ENCODE measurements at places on chromosomes 5 and 9.

- no peak for DNase-seq
Observed at GRCh38 chr9:93949694-93950449, 5.3 kb downstream of the BARX1 start.

DNA sequence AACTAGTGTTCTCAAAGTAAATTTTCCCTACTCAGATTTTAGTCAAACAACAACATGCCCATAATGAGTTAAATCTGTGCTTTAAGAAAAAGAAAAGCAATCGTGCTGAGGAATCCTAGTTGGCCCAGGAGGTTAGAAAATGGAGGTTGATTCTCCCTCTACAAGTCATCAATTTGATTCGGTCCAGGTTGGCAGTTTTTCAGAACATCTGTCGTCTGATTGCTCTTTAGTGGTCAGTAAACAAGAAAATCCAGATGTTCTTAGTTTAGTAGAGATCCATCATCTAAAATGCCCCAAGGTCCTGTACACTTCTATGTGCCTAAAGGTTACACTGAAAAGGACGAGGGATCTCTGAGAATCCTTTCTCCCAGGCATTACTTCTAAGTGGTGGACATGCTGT, 659.2 kb downstream of the MTRR start:
- no peak for DNase-seq

DNA sequence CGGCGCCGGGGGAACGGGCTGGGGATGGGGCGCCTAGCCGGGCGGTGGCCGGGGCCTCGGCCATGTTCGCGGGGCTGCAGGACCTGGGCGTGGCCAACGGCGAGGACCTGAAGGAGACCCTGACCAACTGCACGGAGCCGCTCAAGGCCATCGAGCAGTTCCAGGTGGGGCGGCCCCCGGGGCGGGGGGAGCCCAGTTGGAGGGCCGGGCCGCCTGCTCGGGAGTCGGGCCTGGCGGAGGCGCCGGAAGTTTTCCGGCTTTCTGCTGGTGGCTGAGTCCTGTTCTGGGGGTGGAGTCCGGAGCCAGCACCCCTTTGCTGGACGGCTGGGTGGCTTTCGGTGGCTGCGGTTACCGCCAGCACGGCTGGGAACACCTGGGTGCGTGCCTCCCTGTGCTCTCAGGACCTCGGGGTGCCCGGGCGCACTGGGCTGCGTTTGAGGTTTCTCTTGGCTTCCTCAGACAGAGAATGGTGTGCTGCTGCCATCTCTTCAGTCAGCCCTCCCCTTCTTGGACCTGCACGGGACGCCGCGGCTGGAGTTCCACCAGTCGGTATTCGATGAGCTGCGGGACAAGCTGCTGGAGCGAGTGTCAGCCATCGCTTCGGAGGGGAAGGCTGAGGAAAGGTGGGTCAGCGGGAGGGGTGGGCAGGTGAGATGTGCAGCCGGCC, 454 bp downstream of the NELFB start:
- no peak for DNase-seq

DNA sequence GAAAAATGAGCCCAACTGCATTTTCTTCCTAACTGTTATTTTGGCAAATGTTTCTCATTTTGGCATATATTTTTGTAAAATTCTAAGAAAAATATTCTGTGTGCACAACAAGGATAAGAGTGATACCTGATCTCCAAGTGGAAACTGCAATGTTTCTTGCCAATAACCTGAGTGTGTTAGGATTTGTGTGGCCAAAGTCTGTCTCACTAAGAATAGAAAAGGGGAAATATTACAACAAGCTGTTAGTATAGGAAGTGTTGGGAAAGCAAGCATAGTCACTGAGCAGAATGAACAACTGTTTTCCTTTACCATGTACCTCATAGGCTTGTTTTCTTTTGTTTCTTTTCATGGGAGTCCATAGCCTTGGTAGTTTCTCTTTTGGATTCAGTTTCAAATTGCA, 624.2 kb downstream of the MTRR start:
- no peak for DNase-seq

GRCh38 chr9:119370816-119371215, 1.6 kb upstream of the BRINP1 start:
- DNase-seq, result no peak

- no peak for DNase-seq
Observed at GRCh38 chr5:151880324-151880723, 44.3 kb downstream of the GLRA1 start.

DNA sequence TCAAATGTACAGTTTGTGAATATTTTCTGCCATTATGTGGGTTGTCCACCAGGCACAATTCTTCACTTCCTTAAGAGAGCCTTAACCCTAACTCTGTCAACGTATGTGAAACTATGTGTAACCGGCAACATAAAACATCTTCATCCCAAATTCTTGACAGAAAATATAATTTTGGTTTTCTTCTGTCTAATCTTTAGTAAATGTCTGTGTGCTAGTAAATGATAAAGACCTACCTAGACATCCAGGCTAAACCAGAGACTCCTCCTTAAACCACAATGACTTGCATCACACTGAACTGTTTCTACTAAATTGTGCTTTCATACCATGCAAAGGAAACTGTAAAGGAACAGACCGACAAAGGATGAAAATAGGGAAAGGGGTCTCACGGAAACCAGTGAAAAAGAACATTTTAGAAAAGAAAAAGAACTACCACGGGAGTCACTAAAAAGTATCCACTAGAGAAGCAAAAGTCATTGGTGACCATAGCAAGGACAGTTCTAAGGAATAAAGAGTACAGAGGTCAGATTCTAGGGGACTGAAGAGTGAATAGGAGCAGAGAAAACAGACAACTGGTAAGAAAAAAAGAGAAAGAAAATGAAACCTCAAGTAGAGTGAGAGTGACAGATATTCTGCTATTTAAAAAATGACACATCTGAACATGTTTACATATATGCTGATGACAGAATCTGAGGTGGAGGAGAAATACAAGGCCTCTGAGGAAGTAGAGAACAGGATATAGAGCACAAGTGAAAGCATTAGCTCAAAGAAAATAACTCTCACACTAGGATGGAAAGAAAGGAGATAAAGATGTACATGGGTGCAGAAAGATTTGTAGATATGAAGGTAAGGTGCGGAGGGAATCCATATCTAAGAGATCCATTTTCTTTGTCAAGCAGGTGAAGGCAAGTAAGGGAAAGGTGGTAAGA, 49.4 kb downstream of the FNIP1 start:
- DNase-seq, result peak; percentile 11

DNA sequence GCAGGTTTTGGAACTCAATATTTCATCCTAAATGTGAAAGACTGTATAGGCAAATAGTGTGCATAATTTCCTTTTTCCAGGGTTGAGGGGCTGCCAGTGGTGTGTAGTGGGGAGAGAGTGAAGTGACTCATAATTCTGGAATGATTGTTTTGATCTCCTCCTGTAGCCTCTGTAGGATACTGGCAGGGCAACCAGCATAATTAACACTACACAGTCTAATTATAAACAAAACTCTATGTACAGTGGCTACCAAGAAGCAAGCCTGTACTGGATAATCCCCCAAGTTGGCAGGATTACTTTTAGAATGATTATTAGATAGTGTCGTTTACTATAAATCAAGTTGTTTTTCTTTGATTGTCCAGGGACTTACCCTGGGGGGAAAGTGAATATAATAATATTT, 32.2 kb downstream of the LNPEP start:
- no peak for DNase-seq

GRCh38 chr5:156037151-156037909, 289.6 kb upstream of the SGCD start:
- DNase-seq, result no peak

DNA sequence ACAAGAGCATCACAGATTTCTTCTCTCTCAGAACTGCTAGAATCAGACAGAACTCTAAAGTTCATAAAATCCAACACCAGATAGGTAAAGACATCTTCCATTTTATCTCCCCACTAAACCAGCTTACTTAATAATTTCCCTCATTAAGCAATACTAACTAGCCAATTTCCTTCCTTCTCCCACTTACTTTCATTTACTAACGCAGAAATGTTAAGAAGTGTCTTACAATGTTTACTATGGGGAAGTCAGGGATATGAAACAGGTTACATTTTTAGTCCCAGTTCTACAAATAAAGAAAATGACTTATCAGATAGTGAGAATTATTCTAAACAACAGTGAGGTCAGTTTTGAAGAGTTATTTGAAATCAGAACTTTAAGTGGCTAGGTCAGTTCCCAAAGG, 236.5 kb downstream of the FBXL17 start:
- no peak for DNase-seq

- peak; percentile 3 for DNase-seq
Observed at GRCh38 chr9:109817846-109818472, 38.0 kb downstream of the PALM2AKAP2 start.

- no peak for DNase-seq
Observed at GRCh38 chr9:97907632-97908031, 14.7 kb downstream of the TRMO start.

DNA sequence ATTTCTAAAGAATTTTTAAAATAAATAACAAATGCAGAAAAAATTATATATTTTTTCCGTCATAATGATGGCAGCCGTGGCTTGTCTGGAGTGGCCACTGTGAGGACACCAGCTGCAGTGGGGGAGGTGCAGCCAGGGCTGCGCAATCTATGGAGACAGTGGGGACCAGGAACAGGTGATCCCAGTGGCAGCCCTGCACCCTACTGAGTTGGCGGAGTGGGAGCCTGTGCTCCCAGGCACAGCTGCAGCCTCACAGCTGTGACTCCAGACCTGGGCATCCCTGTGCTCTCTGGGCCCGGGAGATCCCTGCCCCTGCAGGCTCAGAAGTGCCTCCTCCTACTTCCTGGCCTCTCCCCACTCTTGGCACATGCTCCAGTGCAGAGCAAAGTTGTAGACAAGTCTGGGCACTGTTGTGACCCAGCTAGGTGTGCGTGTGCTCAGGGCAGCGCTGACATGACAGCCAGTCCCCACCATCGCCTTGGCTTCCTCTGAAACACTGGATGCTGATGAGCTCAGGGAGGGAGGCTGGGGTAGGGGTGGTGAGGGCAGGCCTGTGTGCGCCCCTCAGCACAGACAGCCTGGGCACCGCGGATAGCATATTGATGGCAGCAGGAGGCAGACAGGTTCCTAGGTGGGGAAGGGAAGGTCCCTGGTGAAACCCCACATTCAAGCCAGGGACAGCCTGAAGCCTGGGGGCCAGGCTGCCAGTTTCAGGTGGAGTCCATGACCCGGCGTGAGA, 96.0 kb upstream of the PRR16 start:
- DNase-seq, result no peak

DNA sequence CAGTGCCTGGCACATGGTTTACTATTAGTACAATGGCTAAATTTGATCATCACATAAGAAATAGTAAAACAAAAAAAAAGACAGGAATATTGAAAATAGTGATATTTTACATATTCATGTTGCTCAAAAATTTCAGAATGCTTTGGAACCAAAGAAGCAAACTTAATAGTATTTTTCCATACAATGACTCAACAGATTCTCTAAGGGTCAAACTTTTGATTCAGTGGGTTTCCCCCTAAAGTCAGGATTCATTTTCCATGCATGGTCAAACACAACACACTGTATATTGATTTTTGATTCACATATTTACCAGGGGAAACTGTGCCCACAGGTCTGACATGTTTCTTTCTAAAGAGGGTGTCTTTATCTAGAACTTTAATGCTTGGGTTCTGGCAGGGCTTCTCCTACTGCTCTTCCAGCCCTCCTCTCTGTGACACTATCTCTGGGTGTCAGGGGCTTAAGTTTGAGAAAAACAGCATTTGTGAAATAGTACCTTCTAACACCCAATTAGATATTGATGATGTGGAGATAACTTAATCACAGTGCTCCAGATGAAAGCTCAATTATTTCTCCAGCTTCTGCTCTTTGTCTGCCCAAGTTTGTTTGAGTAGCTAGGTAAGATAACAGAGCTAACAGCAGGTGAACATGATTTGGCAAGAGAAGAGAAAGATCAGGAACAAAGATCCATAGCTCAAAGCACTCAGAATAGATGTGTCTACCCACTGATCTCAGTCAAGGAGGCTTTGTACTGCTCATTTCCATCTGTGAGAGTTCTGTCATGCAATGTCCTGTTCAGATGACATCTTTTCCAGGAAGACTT, 35.5 kb upstream of the ELL2 start:
- no peak for DNase-seq

GRCh38 chr5:39138892-39139291, 64.7 kb upstream of the RICTOR start:
- DNase-seq, result no peak

DNA sequence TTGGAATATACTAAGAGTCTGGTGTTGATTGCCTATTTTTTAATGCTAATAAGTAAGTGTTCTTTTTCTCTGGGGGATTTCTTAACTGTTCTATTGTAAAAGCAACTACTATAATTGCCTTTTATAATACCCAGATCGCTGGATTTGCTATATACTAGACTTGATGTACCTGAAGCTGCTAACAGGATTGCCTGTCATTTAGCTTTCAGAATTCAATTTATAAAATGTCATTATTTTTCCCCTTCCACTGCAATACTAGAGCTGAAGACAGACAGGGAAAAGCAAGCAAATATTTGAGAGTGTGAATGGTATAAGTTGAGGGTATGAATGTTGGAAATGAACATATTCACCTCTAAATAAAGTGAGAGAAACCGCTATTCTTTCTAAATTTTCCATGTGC, 115.5 kb downstream of the SH3GL2 start:
- DNase-seq, result no peak

- DNase-seq, result no peak
Observed at GRCh38 chr9:71147368-71147767, 25.9 kb upstream of the TRPM3 start.

DNA sequence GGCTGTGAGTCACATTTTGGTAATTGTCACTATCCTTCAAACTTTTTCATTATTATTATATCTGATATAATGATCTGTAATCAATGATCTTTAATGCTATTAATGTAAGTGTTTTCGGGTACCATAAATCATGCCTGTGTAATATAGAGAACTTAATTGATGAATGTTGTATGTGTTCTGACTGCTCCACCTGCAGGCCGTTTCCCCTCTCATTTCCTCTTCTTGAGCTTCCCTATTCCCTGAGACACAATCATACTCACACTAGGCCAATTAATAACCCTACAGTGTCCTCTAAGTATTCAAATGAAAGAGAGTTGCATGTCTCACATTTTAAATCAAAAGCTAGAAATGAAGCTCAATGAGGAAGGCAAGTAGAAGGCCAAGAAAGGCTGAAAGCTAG, 420.9 kb upstream of the SGCD start:
- no peak for DNase-seq

GRCh38 chr5:30866142-30866541, 327.3 kb upstream of the CDH6 start:
- no peak for DNase-seq

DNA sequence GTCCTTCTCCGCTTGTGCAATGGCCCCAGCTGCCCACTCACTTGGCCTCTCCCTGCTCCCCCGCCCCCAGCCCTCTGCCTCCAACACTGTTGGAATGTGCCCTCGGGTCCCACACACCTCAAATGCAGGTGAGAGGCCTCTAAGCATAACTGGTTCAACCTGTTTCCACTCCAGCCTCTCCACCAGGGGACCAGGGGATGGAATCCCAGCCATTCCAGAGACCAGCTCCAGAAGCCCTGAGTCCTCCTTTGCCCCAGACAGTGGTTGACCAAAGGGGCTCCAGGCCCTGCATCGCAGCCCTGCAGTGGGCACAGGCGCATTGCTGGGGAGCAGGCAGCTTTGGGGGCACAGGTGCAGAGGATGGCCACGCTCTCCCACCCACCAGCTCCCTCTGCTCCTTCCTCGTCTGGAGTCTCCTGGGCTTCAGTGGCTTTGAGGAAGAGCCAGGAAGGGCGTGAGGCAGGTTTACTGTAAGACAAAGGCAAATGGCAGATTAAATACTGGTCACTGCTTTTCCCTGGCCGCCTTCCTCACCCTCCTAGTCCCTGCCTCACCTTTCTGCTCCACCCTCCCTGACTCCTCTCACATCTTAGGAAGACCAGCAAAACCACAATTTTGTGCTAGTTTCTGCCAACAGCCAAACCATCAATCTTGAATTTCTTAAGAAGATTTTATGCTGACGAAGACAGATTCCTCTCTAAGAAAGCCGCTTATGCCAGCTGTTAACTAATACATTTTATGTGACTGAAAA, 29.1 kb upstream of the IRX2 start:
- no peak for DNase-seq

All from CD4-positive, alpha-beta memory T cell (primary cell).